ENCODE measurements at places on chromosomes 2 and 18. TPM values are rescaled to one million over a fixed set of nuclear protein-coding genes. Genes with fewer than 3 reads are reported as not detected.

DNA sequence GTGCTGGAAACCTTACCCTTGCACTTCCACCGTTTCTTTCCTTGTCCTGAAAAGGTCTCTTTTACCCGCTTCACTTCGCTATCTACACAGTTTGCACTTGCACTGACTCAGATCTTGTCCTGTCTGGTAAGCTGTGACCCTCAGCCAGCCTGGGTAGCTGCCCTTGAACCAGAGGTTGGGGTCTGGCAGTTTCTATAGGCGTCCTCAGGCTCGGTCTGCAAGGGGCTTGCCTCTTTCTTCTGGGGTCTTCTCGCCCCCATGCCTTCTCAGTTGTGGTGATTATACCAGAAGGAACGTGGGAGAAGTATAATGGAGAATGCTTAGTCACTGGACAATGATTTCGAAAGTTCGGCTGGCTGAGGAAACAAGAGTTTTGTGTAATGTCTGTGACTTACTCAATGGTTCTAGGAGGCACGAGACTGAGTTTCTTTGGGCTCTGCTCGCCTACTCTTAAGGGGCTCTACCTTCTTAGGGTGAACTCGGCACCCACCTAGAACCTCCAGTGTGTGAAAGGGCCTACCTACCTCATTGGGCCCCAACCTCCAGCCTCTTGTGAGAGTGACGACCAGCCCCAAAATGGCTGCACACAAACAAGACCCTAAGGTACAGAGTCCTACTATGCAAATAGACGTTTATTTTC is 6.9 kb upstream of the STAT1 start:
- DNase-seq = no peak

DNA sequence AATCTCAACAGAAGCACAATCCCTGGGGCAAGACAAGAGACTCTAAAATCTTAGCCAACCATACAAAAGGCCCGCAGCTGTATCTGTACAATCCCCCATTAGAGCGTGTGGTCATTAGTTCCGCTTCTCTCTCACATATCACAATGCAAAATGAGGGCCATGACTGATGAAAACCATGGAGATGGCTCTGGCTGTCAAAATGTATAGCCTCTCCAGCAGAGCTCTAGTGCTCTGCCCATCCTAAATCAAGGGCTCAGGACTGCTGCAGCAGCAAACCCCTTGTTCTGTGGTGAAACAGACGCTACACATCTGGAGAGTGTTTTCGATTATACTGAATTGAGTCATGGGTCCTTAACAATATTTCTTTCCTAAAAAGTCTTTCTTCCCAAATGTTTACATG is 221.0 kb downstream of the PID1 start:
- DNase-seq = no peak

Gene PTH2R
- 41.3 TPM for polyA plus RNA-seq

DNA sequence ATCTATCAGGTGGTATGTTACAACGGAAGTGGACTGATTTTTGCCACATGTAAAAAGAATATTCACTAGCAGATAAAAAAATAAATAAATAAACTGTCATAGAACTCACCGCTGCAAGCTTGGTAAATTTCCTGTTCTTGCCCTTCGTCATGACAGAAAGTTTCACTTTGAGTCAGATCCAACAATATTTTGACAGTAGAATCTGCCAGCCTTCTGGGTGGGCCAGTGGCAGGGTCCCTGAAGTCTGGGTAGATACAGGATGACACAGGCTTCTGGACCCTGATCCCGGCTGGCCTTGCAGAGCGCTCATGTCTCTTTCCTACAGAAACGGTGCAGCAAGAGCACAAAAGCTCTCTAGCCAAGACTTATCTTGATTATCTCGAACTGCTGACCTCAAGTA is 97.8 kb upstream of the PMAIP1 start:
- no peak for DNase-seq

GRCh38 chr2:113898081-113898480 is 8.2 kb downstream of the ACTR3 start:
- DNase-seq = no peak

Data from left renal pelvis (tissue), 4 donors.